LNCaP clone FGC (cell line): ENCODE measurements at places on chromosomes 3 and 15.

- no peak for DNase-seq
Measured at GRCh38 chr3:60225848-60226247, 1025.4 kb downstream of the FHIT start.

DNA sequence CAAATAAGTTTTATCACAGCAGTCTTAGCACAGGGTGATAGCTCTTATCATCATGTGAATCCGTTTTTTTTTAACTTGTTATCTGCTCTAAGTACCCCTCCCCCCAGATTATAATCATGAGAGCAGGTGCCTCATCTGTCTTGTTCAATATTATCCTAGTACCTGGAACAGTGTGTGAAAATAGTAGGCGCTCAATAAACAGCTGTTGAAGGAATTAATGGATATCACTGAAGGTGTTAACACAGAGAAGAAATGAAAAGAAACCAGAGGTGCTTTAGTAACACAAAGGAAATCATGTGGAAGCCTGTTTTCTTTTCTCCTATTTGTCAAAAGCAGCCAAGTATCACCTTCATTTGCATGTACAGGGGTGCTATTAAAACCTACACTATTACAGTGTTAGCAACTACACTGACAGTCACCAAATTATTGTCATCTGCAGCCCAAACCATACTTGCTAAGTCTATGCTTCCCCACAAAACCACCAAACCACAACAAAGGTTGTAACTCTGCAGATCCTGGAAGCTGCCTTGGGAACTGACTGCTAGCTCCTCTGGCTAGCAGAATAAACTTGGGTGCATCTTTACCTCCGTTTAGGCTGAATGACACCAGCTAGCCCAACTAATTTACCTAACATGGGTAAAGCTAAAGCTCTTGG lies 2.9 kb downstream of the XPC start:
- no peak for DNase-seq

DNA sequence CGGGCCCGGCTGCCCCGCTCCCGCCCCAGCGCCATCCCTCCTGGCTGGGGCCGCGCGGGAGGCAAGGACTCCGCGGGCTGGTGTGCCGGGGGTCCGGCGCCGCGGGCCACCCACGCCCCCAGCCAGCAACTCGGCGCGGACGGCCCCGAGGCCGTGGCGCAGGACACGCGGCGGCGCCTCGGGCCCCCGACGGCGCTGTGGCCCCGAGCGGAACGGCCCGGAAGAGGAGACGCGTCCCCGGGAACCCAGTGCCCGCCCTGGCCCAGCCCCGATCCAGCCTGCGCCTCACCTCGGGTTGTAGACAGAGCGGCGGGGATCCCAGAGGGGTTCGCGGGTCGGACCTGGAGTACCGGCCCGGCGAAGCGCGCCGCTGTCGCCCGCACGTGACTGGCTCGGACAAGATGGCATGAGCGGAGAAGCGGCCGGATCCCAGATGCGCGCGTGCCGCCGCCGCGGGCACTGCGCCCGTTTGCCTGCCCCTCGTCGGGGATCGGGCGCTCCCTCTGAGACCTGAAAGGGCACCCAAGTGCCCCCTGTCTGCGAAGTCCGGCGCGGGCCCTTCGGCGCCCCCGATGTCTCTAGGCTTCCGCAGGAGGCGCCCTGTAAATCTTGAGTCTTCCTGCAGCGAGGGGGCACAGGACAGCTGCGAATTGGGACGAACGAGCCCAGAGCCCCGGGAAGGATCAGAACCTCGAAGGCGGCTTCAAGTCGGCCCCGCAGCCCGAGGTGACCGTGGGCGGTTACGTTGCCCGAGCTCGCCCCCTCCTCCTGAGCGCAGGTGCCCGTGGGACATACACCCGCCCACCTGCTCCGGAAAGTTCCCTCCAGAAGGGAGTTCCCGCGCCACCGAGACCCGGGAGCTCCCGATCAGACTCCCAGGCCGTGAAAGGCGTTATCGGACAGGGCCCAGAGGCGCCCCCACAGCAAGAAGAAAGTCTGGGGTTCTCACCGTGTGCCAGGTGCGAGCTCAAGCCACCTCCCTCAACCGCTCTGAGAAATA lies 598 bp upstream of the SFMBT1 start:
- DNase-seq, result no peak

- DNase-seq, result no peak
Measured at GRCh38 chr15:27993996-27994780, 104.9 kb downstream of the OCA2 start.

- no peak for DNase-seq
Measured at GRCh38 chr3:195042743-195043606, 228.0 kb downstream of the XXYLT1 start.

DNA sequence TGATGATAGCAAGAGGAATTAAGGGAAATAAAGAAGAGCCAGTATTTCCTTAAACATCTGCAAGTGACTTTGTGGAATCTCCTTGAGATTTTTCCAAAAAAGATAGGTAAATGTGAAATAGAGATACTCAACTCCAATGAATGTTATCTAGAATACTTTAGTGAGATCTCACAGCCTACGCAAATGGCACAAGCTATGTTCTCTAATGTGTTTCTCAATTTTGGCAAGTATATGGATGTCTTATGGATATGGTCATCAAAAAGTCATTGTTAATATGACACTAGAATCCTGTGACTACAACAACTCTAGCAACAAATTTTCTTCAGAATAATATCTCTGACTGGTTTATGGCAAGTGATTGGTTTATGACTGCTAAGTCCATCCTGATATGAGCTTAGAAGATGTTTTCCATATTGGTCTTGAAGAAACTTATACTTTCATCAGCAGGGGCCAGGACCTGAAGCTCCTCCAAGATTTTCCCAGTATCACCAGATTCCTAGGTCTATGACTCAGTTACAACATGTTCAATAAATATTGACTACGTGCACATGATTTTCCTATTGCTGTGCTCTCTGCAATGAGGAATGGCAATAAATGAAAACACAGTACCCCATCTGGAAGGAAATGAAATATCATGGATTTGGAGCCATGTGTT lies 170.9 kb upstream of the THBS1 start:
- no peak for DNase-seq

DNA sequence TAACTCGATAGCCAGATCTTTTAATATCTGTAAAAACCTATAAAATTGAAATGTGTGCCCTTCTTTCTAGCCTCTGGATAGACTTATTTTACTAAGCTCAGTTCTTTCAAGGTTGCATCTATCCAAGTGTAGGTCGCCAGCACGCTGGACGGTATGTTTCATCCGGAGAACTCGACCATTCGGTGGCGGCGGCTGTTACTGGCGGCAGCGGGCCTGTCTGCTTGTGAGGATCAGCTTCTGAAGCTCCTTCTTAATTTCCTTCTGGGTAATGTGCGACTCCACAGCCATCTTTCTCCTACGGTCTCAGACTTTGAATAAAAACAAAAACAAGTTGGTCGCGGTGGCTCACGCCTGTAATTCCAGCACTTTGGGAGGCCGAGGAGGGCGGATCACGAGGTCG lies 4.1 kb downstream of the PP2D1 start:
- DNase-seq, result no peak

GRCh38 chr15:77418966-77419835 lies 703 bp downstream of the PEAK1 start:
- no peak for DNase-seq

DNA sequence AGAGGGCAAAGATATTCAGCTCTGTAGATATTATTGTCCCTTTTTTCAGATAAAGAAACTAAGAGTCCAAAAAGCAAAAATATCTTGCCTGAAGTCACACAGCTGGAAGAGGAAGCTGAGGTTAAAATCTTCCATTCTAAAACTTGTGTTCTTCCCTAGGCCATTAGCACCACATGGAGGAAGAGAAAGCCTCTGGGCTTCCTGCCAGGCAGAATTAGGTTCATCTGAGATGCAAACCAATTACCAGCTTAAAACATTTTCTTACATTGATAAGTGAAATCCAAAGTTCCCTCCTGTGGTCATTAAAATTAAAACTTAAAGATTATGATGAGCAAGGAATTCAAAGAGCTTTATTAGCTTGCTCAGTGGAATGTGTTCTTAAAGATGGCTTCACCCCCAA lies 235.3 kb upstream of the SETMAR start:
- DNase-seq, result no peak

GRCh38 chr15:66868918-66869317 lies 166.9 kb downstream of the SMAD6 start:
- DNase-seq, result no peak

DNA sequence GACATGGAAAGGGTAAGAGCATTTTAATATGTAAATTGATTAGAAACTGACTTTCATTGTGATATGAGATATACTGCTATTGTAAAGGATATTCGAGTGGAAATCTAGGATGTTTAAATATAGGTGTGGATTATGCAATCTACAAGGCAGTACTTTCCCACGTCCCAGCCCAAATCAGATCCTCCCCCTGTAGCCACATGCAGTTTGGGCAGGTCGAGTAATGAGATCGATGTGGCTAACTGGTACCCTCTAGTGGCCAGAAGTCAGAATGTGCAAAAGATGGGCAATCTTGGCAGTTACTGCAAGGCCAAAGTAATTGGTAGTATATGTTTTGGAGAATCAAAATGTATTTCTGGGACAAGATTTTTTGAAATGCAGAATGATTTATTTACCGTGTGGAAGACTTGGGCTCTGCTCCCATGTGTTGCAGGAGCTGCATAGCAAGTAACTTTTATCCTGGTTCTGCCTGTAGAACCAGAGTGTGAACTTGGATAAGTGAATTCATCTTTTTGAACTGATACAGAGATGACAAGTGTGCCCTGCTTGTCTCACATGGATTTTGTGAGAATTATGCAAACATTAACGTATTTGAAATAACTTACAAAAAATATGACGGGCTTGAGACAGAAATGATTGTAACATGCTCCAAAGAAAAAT lies 94.5 kb upstream of the ADAMTSL3 start:
- peak; percentile 44 for DNase-seq

- peak; percentile 23 for DNase-seq
Measured at GRCh38 chr15:70632491-70633102, 130.8 kb downstream of the UACA start.

- DNase-seq, result peak; percentile 18
Measured at GRCh38 chr15:92480361-92480760, 86.7 kb downstream of the ST8SIA2 start.

DNA sequence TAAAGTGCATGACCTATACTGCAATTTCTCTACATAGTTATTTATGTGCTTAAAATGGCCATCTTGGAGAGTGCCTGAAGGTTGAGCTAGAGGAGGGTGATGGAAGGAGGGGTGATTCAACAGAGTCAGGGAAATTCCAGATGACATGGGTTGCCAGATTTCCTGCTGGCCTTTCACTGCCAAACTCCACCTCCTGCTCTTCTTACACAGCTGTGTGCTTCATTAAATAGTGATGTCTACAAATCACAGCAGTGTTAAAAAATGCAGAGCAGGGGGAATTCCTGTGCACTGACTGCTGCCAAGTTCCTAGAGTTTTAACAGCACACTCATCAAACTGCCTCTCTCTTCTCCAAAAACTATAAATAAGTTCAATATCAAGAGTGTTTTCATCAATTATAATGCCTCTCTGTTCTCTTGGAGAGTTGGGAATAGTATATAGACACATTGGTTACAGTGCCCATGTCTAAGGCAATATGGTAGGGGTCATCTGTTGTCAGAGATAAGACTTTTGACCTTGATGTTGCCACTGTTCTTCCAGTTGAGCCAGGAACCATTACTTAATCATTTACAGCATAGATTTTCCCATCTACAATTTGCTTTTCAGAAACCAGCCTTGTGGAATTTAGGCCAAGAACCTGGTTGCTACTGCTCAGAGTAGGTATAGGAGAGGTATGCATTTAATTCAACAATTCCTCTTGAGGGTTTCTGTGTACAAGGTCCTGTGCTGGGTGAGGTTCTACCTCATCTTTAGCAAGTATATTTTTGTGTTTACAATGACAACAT lies 79.6 kb downstream of the TP63 start:
- no peak for DNase-seq

- no peak for DNase-seq
Measured at GRCh38 chr3:5428607-5429516, 241.4 kb downstream of the EDEM1 start.

DNA sequence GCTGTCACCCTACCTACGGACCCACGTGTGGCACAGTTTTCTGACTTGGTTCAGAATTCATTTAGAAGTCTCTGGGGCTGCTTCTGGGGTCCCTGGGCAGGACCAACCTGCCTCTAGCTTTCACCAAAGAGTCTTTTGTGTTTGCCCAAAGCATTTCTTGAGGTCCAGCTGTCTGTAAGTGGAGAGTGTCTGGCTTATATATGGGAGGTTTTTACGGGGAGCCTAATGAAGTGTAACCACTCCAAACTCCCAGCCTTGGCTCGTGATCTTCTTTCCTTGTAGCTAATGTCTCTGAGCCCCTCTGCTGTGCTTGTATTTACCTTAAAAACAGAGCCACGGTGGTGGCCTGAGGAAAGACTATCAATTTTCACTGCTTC lies 109.0 kb upstream of the CTDSPL start:
- no peak for DNase-seq

DNA sequence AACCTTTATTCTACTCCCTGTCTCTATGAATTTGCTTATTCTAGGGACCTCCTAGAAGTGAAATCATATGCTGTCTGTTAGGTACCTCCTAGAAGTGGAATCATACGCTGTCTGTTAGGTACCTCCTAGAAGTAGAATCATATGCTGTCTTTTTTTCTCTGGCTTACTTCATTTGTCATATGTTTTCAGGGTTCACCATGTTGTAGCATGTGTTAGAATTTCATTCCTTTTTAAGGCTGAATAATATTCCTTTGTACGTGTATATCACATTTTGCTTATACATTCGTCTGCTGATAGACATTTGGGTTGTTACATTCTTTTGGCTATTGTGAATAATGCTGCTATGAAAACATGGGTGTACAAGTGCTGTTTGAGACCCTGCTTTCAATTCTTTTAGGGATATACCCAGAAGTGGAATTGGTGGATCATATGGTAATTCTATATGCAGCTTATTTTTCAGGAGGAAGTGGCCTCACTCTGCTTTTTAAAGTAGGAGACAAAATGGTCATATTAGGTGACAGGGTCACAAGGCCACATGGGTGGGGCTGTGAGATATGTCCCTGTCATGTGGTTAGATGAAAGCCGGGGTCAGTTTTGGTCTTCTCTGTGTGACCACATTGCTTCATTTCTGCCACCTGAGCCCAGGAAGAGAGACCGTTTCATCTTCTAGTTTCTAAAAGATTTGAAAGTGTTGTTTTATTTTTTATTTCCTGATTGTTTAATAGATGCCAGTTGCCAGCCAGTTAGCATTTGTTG lies 76.7 kb downstream of the FLNB start:
- DNase-seq, result no peak

GRCh38 chr3:76131396-76132153 lies 346.2 kb upstream of the ZNF717 start:
- DNase-seq, result no peak

- no peak for DNase-seq
Measured at GRCh38 chr3:105780107-105780506, 88.7 kb downstream of the CBLB start.

GRCh38 chr3:71281280-71281679 lies 302.2 kb downstream of the FOXP1 start:
- DNase-seq, result no peak

GRCh38 chr3:82745544-82745943 lies 984.1 kb upstream of the GBE1 start:
- DNase-seq, result no peak

- DNase-seq, result no peak
Measured at GRCh38 chr15:68177742-68178141, 27.4 kb downstream of the CALML4 start.

- no peak for DNase-seq
Measured at GRCh38 chr3:127714125-127714571, 41.4 kb downstream of the ABTB1 start.
